GM12891 (cell line): ENCODE measurements at places on chromosomes 16 and 17.

- DNase-seq = no peak
These were observed 48.7 kb upstream of the ADORA2B start for GRCh38 chr17:15896277-15896676.

DNA sequence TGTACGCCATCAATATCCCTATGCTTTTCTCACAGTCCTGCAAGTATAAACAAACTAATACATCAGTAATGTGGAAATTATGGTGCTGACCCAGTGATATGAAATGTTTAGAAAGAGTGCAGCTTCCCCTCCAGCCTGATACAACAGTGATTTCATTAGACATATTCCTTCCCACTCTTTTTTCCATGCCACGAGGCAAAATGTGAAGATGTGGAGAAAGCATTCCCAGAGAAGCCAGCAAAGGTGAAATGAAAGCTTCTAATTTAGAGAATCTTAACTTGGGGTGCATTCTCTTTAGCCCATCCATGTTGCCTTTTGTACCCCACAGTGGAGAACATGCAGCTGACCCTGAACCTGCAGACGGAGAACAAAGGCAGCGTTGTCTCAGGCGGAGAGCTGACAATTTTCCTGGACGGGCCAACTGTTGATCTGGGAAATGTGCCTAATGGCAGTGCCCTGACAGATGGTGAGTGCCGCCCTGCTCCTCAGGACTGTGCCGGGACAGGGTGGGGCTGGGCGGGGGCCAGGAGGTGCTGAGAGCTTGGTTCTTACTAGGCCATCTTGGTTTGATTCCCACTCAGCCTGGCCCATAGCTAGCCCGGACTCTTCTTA is 77.8 kb downstream of the WWP2 start:
- no peak for DNase-seq

GRCh38 chr17:51630101-51630671 is 369.8 kb downstream of the UTP18 start:
- DNase-seq = no peak

DNA sequence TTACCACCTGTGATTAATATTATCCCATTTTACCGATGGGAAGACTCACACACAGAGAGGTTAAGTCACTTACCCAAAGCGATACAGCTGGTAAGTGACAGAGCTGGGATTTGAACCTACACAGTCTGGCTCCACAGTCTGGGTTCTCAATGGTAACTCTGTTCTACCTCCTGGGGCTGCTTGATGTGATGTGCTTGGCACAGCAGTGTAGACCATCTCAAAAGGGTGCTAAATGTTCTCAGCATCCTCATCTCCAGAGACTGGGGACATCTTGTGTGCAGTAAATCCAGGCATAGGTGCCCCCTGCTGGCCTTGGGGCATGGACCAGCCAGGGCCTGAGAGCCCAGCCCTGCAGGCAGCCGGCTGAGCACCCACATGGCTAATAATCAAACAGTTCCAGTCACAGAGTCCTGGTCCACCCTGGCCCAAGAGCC is 15.4 kb upstream of the KATNB1 start:
- DNase-seq = no peak

DNA sequence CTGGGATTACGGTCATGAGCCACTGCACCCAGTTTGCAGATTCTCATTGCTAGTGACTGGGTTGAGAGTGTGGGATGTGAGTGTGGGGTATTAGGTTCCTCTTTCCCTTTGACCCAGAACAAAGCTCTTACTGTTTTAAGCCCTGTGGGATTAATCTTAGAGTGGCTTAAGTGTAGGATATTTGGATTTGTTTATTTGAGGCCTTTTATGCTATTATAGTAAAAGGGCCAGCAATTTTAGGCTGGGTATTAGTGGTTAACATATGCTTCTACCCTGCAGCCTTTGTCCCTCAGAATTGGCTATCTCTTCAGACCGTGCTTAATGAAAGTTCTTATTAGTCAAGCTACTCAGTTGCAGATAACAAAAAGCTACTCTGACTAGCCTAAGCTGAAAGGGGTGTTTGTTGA is 3.2 kb downstream of the SGF29 start:
- no peak for DNase-seq

GRCh38 chr17:55420776-55421178 is 858 bp downstream of the MMD start:
- DNase-seq = no peak

DNA sequence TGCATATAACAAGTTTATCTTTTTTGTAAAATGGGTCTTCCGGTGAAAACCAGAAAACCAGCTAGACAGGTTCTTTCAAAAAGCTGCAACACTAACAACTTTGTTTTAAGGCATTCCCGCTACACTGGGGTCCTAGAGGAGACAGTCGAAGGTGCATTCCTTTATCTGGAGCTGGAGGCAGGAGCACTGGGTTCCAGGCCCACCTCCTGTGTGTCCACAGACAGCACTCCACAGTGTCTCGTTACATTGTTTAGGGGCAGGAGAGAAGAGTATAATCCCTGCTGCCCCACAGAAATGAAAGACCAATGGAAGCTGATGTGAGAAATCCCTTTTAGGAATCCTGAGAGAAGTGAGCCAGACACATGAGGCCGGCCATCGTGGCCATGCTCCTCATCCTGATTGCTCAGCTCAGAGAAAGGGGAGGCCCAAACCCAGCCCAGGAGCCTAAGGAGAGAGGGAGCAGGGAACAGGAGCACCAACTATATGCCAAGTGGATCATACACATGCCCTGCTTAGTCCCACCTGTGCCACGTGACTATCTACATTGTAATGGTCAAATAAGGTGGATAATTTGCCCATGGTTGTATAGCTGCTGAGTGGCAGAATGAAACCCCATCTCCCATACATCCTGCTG is 59.5 kb downstream of the CCDC182 start:
- no peak for DNase-seq

GRCh38 chr17:58587713-58588117 is 73.3 kb upstream of the MTMR4 start:
- DNase-seq = peak; percentile 46

DNA sequence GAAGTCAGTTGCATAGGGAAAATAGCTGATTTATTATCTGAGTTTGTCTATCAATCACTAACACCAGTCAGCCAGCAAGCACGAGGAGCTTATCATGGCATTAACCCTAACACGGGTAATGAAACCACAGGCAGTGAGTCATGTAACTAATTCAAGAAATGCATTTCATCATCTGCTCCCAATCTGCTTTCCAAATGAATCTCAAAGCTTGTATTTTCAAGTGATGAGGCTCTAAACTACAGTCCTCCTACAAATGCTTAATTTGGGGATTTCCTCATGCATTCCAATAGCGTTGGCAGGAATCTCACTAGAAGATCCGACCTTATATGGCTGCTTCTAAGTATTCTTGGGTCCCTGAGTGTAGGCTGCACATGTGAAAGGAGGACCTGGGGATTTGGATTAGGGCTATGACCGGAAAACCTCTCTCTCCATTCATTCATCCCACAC is 118.4 kb upstream of the HSBP1 start:
- DNase-seq = no peak

DNA sequence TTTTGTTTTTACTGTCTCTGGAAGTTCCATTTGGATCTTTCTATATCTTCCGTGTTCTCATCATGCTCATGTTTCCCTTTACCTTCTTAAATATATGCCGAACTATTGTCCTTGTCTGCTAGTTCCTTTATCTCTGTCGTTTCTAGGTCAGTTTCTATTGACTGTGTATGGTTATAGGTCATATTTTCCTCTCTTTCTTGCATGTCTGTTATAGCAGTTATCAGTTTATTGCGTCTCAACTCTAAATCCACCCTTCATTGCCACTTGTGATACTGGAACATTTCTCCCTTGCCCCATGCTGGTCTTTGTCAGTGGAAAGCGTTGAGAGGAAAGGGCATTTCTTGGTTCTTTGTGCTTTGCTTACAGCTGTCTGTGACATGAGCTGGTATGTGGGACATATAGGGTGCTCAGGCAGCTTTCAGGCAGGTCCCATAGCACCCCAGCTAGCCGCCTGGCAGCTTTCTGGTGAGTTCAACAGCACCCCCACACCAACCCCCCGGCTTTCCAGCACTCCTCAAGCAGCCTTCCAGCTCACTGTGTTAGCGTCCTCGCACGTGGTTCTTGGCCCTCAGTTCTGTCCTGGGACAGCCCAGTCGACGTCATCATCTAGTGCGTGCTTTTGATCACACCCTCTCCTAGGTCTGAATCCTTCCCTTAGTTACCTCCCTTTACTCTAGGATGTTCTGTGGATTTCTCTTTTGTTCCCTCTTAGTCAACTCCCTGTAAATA is 15.4 kb upstream of the DNASE1 start:
- no peak for DNase-seq

DNA sequence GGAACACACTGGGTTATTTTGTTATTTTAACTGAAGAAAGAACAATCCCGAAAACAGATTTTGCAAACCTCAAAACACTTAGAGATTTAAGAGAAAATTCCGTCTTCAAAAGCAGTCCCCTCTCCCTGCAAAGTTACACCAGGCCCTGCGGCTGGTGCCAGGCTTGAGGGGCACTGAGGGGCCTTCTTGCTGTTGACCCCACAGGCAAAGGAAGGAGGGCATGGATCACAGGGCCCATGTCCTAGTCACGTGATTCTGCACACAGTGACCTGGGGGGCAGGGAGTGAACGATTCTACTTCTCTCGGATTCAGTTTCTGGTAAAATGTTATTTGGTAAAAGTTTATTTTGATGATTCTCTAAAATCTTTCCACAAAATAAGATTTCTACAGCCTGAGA is 55.3 kb upstream of the FASN start:
- no peak for DNase-seq

DNA sequence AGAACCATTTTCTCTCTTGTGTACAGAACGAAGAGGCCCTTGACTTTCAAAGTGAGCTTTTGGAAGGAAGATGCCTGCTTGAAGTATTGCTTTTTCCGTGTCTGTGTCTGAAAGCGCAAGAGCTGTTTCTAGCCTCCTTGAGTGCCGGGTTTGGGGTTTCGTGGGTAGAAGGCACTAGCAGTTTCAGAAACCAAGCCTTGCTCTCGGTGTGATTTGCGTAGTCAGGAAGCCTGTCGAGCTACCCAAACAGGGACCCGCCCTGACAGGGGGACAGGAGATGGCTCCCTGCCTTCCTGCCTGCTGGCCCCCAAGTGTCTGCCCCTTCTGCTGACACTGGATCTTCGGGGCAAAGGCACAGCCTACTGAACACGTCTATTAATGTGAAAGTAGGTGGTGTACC is 322.0 kb downstream of the MAF start:
- no peak for DNase-seq

DNA sequence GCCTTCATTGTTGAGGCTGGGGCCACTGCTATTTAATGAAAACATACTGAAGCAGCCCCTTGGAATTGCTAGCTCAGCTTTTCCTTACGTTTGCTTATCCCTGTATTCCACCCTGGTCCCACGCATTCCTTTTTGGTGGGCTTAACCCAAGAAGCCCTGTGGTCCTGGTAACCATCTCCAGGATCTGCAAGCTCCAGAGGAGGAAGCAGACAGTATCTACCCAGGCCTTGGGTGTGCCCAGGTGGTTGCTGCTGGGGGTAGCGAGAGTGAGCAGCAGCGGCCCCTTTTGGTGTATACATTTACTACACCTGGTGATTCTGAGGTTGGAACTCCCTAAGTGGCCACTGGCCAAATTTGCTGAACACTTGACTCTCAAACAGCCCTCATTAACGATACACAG is 97.7 kb downstream of the CBLN1 start:
- no peak for DNase-seq

DNA sequence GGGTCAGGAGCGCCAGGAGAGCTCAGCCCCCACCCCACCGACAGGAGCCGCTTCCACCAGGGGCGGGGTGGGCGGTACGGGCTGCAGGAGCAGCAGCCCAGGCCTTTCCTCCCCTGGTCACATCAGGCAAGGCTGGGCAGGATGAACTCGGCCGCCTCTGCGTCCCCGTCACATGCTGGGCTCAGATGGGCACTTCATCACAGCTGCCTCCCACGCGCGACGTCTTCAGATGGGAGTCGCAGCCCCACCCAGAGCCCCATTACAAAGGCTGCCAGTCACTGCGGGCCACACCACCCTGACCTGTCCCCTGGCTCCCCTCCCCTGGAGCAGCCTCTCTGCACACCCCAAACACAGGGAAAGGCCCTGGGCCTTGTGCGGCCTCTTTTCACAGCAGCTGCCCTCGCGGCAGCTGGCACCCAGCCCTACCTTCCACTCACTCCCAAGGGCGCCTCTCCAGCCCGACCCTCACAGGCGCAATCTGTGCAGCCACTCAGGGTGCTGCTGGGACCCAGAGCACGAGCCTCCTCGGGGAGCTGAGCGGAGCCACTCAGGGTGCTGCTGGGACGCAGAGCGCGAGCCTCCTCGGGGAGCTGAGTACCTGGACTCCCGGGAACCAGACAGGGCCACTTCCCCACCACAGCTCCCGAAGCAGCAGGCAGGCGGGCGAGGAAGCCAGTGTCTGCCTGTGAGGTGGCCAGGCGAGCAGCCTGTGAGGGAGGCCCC is 4.7 kb downstream of the ZNF598 start:
- DNase-seq = no peak

DNA sequence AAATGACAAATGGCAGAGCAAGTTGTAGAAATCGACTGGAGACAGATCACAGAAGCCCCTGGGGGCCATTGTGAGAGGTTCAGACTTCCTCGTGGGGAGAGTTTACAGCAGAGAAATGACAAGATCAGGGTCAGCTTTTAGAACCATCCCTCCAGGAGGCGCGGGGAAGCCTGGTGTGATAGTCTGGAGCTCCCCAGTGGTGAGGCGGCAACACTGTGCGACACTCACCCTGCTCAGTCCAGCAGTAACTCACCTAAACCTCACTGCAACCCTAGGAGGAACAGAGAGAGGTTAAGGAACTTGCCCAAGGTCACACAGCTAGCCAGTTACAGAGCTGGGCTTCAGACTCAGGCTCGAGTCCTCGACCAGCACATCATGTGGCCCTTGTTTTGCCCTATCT is 123.4 kb upstream of the IRX3 start:
- DNase-seq = no peak
